ENCODE measurements at places on chromosomes 6 and 20. TPM values are rescaled to one million over a fixed set of nuclear protein-coding genes. Genes with fewer than 3 reads are reported as not detected.

The FRK gene
- 1.4 TPM for total RNA-seq

The APCDD1L gene
- total RNA-seq: 0.06 TPM

The FAM209B gene
- total RNA-seq: not detected

The RIPOR3 gene
- total RNA-seq: 0.09 TPM

The ZNF391 gene
- 0.25 TPM for total RNA-seq

The MACROD2 gene
- 1.1 TPM for total RNA-seq

The ANGPT4 gene
- total RNA-seq: 0.03 TPM

The GSTA1 gene
- not detected for total RNA-seq

The C20orf202 gene
- total RNA-seq: not detected

The ANKRD66 gene
- total RNA-seq: not detected

The TSBP1 gene
- not detected for total RNA-seq

The SAMD3 gene
- not detected for total RNA-seq
